ENCODE measurements at places on chromosomes 5 and 9. TPM values are rescaled to one million over a fixed set of nuclear protein-coding genes. Genes with fewer than 3 reads are reported as not detected.

- DNase-seq = no peak
These were observed 94.2 kb downstream of the TMEM174 start for GRCh38 chr5:73266925-73267765.

DNA sequence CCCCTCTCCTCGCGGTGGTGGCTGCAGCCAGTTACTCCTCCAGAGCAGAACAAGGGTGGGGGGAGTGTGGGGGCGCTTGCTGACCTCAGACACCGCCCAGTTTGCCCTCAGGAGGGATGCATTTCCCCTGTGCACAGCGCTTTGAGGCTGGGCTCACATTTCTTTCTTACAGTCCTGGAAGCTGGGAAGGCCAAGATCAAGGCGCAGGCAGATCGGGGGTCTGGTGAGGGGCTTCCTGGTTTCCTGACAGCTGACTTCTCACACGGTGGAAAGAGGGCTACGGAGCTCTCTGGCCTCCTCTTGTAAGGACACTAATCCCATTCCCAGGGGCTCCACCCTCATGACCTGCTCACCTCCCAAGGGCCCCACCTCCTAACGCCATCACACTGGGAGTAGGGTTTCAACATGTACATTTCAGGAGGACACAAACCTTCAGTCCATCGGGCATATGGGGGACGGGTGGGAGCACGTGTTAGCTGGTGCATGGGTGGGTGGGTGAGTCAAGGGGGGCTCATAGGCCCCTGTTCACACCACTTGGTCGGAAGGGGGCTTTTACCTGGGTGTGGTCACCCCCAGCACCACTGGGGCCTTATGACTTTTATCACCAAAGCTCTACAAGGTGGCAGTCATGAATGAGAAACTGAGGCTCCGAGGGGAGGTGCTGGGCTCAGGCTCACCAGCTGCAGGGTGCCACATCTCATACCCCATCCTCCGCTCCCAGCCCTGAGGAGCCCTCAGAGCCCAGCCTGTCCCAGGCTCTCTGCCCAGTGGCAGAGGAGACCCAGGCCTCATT lies 7.7 kb upstream of the SCGB3A1 start:
- DNase-seq = no peak

GRCh38 chr5:133117912-133118445 lies 66.2 kb downstream of the HSPA4 start:
- no peak for DNase-seq

- DNase-seq = peak; percentile 70
These were observed 764 bp upstream of the VDAC1 start for GRCh38 chr5:134005417-134006061.

DNA sequence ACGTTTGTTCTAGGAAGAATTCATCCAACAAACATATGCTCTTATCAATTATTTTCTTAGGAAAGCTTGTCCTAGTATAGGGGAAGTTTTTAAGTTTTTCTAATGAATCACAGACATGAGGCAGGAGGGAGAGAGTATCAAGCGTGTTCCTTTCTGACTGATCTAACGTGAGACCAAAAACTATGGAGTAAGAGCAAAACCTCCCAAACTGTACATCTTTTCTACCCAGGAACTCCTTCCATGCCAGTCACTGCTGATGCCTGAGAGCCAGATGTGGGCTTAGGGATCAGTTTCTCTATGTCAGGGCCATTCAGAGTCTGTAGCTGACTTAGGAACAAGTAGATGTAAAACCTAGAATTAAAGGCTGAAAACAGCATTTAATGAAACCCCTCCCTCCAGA lies 51.7 kb upstream of the NFIB start:
- no peak for DNase-seq

DNA sequence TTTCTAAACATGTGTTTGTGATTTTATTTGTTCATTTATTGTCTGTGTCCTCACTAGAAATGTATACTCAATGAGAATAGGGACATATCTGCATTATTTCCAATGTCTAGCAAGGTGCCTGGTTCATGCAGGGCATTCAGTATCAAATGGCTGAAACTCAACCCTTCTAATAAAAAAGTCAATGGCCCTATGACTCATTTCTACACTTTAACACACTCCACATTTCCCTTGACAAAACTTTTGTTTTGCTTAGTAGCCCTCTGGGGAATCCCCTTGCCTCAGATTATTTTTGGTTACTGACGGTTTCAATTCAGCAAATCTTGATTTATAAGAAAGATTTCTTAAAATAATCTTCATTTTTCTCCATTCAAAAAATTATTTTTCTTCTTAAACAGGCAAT lies 206.0 kb upstream of the DMRTA1 start:
- DNase-seq = no peak

DNA sequence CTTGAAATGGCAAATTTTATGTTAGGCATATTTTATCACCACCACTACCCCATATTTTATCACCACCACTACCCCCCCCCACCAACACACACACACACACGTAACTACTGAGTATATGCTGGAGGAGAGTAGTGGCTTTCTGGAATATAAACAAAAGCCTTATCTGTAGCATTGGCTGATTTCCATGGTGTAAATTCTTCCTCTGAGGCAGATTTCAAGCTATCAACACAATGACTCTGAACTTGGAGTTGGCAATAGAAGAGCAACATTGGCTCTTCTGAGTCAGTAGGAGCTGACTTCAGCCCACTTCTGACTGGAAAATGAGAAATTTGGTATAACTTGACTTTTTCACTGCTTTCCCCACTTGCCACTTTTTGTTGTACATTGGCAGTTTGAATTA lies 143.0 kb downstream of the CAVIN4 start:
- no peak for DNase-seq

DNA sequence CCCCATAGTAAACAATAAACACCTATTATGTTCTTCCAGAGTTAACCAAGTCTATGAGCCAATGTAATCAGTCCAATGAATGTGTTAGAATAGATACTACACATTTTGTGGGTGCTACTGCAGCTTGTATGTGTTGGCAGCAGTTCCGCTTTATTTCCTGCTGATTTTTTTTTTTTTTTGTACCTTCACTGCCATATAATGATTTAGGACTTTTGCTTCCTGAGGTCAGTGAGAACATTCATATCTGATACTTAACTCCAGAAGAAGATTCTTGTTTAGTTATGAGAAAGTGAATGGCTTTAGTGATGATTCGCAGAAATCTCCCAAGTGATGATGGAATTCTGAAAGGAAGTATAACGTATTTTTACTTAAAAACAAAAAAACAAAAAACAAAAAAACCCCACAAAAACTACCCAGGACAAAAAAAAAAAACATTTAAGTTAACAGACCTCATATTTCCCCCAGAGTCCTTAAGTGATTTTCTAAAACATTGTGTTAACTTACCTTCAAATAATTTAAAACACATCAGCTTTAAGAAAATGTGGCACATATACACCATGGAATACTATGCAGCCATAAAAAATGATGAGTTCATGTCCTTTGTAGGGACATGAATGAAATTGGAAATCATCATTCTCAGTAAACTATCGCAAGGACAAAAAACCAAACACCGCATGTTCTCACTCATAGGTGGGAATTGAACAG lies 24.7 kb upstream of the LMNB1 start:
- DNase-seq = no peak

- no peak for DNase-seq
These were observed 450.0 kb downstream of the CCDC171 start for GRCh38 chr9:16002816-16003215.

GRCh38 chr9:130275156-130275555 lies 9.6 kb downstream of the HMCN2 start:
- no peak for DNase-seq

GRCh38 chr5:142202282-142202681 lies 93.7 kb downstream of the NDFIP1 start:
- DNase-seq = no peak

- no peak for DNase-seq
These were observed 346.4 kb upstream of the RIOK2 start for GRCh38 chr5:97529354-97529985.

DNA sequence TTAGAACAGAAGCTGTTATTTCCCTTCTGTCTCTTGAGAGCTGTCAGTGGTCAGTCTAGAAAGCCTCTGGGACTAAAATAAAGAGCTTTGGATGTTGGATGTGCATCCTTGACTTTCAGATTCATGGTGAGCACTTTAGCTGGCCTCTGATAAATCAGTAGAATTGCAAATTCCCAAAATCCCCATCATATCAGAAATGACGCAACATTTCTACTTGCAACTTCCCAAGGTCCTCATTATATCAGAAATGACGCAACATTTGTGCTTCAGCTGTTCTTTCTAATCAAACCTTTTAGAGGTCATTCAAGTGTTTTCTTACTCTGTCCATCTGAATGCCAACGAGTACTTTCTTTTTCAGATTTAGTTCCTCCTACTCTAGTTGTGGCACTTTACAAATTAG lies 167.3 kb upstream of the MOCS2 start:
- no peak for DNase-seq

DNA sequence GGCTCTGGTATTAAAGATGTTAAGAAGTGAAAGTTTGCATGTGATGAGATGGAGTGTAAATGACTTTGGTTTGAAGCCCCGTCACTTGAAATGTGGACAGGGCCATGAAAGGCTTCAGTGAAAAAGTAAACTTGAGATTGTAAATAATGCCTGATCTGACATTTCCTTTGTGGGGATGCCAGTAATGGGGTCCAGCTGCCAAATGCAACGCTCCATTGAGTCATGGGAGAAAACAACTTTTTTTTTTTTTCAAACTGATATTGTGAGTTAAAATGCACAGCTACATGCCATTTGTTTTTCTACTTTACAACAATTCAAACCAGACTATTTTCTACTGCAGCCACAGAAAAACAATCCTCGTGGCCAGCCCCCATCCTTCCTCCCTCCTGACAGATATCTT lies 327.0 kb upstream of the TNC start:
- no peak for DNase-seq

TMEM232 gene
- total RNA-seq = 1.8 TPM

PRDM9 gene
- not detected for total RNA-seq

FOXD4L4 gene
- total RNA-seq = 0.26 TPM

PKD2L2 gene
- not detected for total RNA-seq

FRMPD1 gene
- total RNA-seq = 0.04 TPM

PCDHB2 gene
- total RNA-seq = 26.3 TPM

PCDHA3 gene
- total RNA-seq = not detected

OR1Q1 gene
- not detected for total RNA-seq

GDNF gene
- total RNA-seq = not detected

All from H9 (cell line).